ENCODE measurements at places on chromosomes 6 and 20.

GRCh38 chr20:3092611-3093379, 8.3 kb upstream of the AVP start:
- no peak for DNase-seq

DNA sequence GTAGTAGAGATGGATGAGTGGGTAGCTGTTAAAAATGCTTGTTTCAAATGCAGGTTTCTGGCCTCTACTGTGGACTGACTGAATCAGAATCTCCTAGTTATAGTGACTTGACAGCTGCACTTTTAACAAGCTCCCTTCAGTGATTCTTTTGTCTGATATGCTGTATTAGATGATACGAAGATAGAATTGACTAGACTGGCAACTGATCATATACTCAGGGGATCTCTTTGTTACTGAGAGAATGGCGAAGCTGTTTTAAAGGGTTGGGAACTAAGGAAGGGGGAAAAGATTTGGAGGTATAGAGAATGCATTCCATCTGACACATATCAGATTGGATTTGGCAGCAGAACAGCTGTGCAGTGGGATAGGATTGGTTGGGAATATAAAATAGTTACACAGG, 7.0 kb downstream of the ENPP4 start:
- DNase-seq = no peak

- no peak for DNase-seq
Measured at GRCh38 chr6:34982424-34982852, 93.4 kb downstream of the ANKS1A start.

DNA sequence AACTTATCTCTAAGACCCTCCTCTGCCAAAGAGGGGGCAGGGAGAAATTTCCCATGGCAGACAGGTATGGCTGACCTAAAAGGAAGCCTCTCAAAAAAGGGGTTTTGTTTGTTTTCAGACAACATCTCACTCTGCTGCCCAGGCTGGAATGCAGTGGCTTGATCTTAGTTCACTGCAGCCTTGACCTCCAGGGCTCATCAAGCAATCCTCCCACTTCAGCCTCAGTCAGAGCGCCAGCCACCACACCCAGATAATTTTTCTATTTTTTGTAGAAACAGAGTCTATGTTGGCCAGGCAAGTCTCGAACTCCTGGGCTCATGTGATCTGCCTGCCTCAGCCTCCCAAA, 3.8 kb downstream of the EZR start:
- DNase-seq = no peak

DNA sequence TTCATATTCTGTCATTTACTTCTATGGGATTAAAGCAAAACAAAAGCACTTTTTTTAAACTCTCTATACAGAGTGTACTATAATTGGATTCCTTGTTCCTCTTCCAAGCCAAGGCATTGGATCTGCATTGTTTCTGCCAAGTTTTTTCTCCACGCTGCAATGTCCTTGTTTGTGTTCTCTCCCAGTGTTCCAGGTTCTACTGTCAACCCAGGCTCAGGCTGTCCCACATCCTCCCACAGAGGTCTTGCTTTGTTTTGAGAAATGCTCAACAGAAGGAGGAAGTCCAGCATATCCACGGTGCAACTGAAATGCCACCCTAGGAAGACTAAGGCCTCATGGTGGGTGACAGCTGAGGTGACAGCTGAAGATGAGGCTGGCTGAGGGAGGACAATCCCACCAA, 287.1 kb upstream of the PRDM1 start:
- DNase-seq = no peak

- DNase-seq = no peak
Measured at GRCh38 chr20:8299921-8300320, 167.9 kb downstream of the PLCB1 start.

DNA sequence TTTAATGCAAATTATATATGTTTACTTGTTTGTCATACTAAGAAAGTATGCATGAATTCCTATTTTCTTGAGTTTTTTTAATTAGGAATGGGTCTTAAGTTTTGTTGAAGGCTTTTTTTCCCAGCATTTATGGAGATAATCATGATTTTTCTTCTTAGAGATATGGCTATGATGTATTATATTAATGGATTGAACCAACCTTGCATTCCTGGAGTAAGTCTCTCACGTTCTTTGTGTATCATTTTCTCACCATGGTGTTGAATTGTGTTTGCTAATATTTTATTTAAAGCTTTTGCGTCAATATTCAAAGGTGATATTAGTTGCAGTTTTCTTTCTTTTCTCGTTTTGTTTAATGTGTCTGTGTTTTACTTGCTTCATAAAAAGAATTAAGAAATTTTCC, 48.4 kb upstream of the SLC35D3 start:
- DNase-seq = no peak

Measured in NCI-H345 (cell line).